ENCODE measurements at places on chromosomes 3 and 15. TPM values are rescaled to one million over a fixed set of nuclear protein-coding genes. Genes with fewer than 3 reads are reported as not detected.

LRRC34 gene
- total RNA-seq = 0.26 TPM

SEC22C gene
- total RNA-seq = 14.7 TPM

RBP2 gene
- total RNA-seq = not detected

GRCh38 chr15:94692710-94693109, 461.3 kb downstream of the MCTP2 start:
- no peaks in the 10 kb centered on the region for H3K36me3 ChIP-seq
- no peaks in the 10 kb centered on the region for H3K4me1 ChIP-seq
- H3K27ac ChIP-seq = no peak overlapping the region

GRCh38 chr15:100201376-100202280, 140.1 kb downstream of the ADAMTS17 start:
- H3K27ac ChIP-seq = no peak overlapping the region
- H3K36me3 ChIP-seq = no peaks in the 10 kb centered on the region
- H3K27me3 ChIP-seq = no peaks in the 10 kb centered on the region
- peaks cover 14% of the 10 kb centered on the region for H3K4me1 ChIP-seq
- DNase-seq = no peak
- H3K4me3 ChIP-seq = no peak overlapping the region

- no peak overlapping the region for H3K4me3 ChIP-seq
- H3K27me3 ChIP-seq = no peaks in the 10 kb centered on the region
- no peak for DNase-seq
- H3K36me3 ChIP-seq = peaks cover 3% of the 10 kb centered on the region
- no peaks in the 10 kb centered on the region for H3K4me1 ChIP-seq
Measured at GRCh38 chr15:65888981-65889380, 19.7 kb downstream of the RAB11A start.

DNA sequence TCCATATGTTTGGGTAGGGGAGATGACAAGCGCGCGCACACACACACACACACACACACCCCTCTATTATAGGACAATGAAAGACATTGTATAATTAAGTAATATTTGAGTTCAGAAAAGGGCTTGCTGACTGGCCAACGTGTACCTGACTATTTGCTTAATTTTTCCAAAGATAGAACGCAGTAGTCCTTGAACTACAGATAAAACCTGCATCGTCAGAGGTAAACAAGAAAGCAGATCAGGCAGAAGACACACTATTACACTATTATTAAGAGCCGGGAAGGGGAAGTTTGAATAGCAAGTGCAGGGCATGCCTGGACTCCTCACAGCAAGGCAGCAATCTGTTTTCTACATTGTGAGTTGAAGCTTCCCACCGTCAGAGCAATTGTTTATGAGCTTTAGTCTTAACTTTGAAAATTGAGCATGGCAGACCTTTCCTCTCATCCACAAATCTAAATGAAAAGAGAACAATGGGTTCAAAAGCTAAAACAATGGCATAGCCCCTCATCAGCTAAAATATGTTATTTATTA, 427.7 kb downstream of the GABRG3 start:
- no peaks in the 10 kb centered on the region for H3K36me3 ChIP-seq
- H3K4me3 ChIP-seq = no peak overlapping the region
- H3K27me3 ChIP-seq = no peaks in the 10 kb centered on the region
- H3K27ac ChIP-seq = no peak overlapping the region
